ENCODE measurements at places on chromosomes 2 and 18. TPM values are rescaled to one million over a fixed set of nuclear protein-coding genes. Genes with fewer than 3 reads are reported as not detected.

POTEC gene
- not detected for total RNA-seq

RESP18 gene
- not detected for total RNA-seq

ZSWIM2 gene
- not detected for total RNA-seq

SLC35G4 gene
- total RNA-seq = not detected

SFT2D3 gene
- 6.6 TPM for total RNA-seq

FAM161A gene
- total RNA-seq = 1.3 TPM
